Glomerular endothelial cell (primary cell): ENCODE measurements at places on chromosomes 6 and 20.

DNA sequence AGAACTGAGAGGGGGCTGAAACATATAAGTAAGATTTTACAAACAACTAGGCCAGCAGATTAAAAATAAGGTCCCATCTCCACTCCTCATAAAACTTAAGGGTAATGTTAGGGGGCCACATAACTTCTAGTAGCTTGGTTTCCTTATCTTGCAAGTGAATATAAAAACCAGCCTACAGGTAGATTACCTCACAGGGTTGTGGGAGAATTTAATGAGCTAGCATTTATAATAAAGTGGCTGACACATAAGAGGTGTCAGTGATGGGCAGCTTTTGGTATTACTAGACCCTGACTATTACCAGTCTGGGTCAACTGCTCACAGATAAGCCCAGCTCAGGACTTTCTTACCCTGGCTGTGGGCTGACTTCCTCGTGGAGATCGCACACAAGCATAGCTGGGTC is 9.2 kb upstream of the PPP1R14C start:
- no peak for DNase-seq

DNA sequence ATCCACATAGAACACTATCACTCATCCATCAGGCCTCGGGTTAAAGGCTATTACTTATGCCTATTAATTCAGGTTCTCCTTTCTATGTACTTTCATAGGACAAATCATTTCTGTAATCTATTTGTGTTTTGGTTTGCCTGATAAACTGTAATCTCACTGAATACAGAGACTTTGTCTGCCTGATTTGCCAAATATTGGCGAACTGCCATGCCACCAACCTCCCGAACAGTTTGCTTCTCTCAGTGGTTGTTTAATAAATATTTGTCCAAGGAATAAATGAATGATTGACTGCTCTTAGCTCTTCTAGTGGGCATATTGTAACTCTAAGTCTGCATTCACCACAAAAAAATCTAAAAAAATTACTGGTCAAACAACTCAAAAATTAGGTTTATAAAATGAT is 170.1 kb upstream of the ZFP64 start:
- DNase-seq: no peak

DNA sequence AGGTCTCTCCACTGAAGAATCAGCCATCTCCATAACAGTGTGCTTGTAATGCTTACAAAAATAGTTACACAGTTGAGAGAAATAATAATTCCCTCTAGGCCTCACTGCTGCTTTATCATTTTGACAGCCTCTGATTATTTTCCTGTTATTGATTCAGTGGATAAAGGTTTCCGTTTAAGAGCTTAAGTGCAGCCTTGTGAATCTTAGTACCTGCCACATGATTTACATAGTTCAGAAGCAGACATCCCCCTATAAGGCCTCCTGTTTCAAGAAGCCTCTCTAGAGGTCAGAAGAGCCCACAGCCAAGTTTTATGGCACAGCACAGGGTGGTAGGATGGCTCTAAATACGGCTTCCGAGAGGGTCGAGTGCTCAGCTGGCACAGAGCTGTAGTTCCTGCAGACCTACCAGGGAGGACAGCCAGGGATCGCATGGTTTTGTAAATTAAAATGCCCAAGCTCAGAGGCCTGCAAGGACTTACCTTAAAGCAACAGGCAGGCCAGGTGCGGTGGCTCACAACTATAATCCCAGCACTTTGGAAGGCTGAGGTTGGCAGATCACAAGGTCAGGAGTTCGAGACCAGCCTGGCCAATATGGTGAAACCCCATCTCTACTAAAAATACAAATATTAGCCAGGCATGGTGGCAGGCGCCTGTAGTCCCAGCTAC is 17.6 kb upstream of the PYGB start:
- DNase-seq: no peak

DNA sequence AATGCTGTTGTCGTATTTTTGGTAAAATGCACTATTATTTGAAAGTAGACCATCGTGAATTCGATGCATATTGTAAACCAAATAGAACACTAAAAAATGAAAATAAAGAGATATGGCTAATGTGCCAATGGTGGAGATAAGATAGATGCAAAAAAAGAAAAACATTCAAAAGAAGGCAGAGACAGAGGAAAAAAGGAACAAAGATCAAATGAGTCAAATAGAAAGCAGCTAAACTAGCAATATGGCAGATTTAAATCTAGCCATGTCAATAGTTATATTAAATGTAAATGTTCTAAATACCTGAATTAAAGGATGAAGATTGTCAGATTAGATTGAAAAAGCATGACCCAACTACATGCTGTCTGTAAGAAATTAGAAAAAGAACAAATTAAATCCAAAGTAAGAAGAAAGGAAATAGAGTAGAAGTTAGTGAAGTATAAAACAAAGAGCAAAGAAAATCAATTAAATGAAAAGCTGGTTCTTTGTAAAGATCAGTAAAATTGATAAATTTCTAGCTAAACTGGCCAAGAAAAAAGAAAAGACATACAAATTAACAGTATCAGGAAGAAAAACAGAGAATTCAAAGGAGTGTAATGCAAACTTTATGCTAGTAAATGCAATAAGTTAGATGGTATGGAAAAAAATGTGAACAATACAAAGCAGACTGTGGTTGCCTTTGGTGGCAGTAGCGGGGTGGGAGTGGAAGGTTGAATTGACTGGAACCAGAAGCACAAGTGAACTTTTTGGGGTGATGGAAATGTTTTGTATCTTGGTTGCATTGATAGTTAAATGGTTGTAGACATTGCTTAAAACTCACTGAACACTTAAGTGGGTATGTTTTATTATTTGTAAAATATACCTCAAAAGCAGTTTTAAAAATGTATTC is 44.8 kb downstream of the PTPN1 start:
- no peak for DNase-seq

DNA sequence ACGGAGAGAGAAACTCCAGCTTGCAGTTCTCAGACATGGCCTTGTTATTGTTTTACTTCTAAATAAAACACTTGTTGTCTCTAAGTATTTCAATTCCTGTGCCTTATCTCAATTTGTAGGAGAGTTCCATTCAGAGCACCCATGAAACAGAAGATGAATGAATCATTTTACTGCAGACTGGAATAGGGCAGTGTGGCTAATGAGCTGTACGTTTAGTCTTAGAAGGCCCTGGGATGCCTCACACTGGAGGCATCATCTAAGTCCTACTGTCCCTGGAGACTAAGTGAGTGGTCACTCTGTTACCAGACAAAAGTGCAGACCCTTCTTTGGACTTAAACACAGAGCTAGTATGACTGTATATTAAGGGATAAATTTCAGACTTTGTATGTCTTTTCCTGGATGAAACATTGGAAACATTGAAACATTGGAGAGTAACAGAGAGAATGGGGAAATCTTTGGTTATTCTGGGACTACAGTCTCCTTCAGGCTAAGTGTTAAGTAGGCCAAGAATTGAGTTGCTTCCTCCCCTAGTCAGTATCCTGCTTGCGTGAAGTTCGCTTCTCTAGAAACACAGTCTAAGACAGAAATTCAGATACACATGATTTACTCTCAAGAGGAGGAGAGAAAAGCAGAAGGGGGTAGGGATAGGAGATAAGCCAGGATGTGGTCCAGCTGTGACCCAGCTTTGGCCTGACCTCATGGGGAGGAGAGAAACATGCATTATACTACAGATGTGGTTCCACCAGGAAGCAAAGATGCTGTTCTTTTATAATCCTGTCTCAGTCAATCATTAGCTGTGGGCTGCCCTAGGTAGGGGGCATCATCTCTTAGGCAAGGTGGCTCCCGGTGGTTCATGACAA is 167.4 kb upstream of the BMP2 start:
- no peak for DNase-seq

DNA sequence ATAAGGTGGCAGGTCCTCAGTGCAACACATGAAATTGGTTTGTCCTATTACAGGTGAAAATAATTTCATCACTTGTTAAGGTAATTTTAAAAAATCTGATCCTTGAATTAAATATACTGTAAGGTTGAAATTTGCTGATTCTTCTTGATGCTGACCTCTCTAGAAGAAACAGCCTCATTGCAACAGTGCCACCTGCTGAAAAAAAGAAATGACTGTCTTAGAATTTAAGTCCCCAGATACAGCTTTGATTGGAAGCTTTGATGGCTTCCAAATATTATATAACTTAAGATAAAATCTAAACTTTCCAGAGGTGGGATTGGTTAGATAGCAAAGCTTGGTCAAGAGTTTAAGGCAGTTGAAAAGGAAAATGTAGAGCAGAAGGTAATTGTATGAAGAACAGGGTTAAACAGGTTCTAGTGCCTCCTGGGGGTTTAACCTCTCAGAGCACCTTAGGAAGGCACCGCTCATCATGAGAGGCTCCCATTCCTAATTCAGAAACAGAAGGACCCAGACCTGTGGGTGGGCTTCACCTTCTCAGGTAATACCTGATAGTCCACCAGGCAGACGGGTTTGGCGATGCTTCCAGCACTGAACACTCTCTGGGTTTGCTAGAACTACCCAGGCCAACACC is 401.0 kb downstream of the PAX1 start:
- no peak for DNase-seq

- no peak for DNase-seq
Measured at GRCh38 chr6:24228123-24228522, 102.1 kb downstream of the NRSN1 start.

- no peak for DNase-seq
Measured at GRCh38 chr6:118953391-118953790, 18.4 kb upstream of the MCM9 start.

DNA sequence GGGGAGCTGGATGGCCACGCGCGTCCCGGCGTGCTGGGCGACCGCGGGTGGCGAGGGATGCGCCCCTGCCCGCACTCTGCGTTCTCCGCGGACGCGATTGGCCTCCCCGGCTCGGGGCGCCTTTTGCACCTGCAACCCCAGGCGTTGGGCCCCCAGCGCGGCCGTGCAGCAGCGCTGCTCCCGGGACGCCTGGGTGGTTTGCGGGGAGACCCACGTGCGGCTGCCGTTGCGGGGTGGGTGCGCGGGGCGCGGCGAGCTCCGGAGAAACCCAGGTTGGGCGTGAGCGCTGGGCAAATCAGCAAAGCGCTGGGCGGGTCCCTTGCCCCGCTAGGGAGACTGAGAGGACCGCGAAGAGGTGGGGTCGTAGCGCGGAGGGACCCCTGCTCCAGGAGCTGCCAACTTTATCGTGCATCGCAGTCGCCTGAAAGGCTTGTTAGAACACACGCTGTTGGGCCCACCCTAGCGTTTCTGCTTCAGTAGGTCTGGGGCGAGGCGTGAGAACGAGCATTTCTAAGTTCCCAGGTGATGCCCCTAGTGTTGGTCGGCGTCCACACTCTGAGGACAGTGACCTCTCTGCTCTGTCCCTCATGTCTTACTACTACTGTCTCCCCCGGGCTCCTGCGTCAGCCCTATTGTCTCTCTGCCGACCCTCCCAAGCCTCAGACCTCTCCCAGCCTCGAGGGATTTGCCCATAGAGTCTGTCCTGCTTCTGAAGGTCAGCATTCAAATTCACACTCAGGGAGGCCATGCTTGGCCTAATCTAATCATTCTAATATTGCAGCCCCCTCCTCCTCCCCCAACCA is 538 bp upstream of the ZFP64 start:
- DNase-seq: no peak

DNA sequence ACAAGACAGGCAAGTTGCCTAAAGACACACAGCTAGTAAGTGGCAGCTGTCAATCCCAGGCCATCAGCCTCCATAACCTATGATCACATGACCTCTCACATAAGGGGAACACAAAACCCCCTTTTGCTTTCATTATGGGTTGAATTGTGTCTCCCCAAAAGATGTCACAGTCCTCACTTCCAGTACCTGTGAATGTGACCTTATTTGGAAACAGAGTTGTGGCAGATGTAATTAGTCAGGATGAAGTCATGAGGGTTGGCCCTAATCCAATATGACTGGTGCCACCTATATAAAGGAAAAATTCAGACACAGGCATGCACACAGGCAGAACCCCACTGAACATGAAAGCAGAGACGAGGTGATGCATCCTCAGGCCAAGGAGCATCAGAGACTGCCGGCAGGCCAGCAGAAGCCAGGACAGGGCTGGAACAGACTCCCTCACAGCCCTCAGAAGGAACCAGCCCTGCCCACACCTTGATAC is 33.6 kb downstream of the GFOD1 start:
- peak; percentile 48 for DNase-seq

GRCh38 chr20:38830356-38830755 is 24.9 kb downstream of the PPP1R16B start:
- DNase-seq: no peak

GRCh38 chr6:45212976-45213375 is 115.2 kb upstream of the RUNX2 start:
- peak; percentile 10 for DNase-seq

- DNase-seq: no peak
Measured at GRCh38 chr6:165652766-165653165, 10.3 kb downstream of the PDE10A start.

- no peak for DNase-seq
Measured at GRCh38 chr6:166031275-166031674, 136.4 kb downstream of the TBXT start.

DNA sequence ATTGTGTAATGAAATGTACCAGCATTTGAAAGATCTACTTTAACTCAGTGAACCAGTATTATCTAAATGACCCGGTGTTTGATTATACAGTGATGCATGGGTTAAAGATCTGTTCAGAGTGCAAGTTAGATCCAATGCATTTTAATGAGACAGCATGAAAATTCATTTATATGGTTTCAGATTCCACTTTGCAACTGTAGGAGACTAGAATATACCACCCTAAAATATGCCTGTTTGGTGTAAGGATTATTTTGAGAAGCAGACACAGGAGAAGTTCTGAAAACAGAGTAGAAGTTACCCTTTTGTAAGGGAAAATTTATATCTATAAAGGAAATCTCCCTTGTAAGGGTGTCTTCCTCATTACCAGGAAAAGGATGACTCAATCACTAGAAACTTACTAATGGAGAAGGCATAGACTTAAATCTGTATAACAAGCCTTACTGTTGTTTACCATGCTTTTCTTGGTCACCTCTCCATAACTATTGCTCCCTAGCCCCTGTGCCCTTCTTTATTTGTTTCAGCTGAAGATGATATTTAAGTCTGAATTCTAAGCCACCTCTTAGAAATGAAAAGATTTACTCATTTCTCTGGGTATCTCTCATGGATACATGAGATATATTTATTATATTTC is 105.4 kb downstream of the NCOA3 start:
- no peak for DNase-seq

- DNase-seq: no peak
Measured at GRCh38 chr6:162029873-162030576, 697.5 kb downstream of the PRKN start.

DNA sequence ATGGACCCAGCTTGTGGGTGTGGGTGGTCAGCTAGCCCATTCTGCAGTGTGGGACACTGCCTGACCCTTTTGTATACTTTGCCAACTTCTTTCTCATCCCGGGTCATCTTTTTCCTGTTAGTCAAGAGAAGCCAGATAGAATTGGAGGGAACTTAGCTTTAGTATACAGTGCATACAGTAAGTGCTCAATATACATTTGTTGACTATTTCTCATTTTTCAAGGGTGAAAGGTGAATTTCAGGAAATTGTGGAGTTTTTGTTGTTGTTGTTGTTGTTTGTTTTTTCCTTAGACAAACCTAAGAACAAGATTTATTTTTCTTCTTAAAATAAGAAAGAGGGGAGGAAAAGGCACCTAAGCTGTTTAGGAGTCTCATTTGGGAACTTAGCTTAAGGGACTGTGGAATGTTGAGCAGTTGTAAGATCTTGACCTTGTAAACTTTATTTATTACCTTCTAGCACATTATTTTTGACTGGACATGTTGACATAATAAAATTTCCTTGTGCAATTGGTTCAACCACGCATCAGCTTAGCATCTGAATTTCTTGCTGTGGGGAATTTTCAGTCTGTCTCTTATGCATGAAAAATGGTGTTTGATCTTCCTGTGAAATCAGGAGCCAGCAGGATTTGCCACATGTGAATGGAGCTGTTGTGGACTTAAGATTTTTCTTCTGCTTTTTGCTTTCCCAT is 113.6 kb downstream of the ARID1B start:
- DNase-seq: no peak
